ENCODE measurements at places on chromosomes 3 and 15.

- no peak for DNase-seq
Measured at GRCh38 chr3:182793663-182794454, 555 bp downstream of the ATP11B start.

DNA sequence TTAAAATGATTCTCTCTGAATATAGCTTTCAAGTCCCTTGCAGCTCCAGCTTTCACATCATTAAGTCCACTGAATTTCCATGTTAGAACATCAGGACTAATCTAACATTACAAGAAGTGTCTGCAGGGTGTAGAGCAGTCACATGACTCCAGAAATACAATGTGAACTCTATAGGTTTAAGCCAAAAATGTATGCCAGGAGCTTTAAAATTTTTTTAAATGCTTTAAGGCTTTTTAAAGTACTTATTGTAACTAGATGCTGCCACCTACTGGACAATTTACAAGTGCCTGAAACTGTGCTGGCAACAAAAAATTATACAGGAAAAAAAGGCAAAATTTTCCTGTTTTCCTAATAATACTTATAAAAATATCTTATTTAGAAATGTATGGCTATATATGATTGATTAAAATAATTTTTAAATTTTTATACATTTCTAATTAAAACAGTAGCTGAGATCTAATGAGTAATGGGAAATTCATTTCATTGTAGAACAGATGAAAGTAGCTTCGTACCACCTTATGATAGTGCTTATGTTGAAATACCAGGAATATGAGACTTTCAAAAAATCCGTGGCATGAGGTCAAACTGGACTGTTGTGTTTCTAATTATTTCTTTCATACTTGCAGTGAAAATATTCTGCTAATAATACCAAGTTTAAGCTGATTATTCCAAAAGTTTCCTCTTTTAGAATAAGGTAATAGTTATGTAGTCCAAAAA is 25.7 kb downstream of the FSIP1 start:
- DNase-seq: peak; percentile 10

- no peak for DNase-seq
Measured at GRCh38 chr3:126493739-126494138, 18.0 kb upstream of the ZXDC start.

- no peak for DNase-seq
Measured at GRCh38 chr3:14126887-14127505, 2.1 kb downstream of the TMEM43 start.

GRCh38 chr3:1515882-1516281 is 423.1 kb downstream of the CNTN6 start:
- no peak for DNase-seq

DNA sequence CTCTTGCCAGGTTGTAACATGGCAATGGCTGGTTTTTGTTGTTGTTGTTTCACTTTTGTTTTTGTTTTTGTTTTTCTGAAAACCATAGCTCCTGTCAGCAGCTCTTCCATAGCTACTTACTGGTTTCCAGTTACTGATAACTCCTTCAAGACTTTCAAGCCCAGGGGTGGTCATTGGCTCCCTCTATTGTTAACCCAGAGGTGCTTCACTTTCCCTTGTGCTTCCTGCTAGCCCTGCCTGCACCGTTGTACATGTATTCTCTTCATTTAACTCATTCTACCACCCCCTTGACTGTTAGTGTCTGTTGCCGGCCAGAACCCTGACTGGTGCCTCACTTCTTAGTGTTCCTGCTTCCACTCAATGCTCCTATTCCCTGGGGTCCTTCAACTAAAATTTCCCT is 4.2 kb upstream of the TRAT1 start:
- peak; percentile 41 for DNase-seq

DNA sequence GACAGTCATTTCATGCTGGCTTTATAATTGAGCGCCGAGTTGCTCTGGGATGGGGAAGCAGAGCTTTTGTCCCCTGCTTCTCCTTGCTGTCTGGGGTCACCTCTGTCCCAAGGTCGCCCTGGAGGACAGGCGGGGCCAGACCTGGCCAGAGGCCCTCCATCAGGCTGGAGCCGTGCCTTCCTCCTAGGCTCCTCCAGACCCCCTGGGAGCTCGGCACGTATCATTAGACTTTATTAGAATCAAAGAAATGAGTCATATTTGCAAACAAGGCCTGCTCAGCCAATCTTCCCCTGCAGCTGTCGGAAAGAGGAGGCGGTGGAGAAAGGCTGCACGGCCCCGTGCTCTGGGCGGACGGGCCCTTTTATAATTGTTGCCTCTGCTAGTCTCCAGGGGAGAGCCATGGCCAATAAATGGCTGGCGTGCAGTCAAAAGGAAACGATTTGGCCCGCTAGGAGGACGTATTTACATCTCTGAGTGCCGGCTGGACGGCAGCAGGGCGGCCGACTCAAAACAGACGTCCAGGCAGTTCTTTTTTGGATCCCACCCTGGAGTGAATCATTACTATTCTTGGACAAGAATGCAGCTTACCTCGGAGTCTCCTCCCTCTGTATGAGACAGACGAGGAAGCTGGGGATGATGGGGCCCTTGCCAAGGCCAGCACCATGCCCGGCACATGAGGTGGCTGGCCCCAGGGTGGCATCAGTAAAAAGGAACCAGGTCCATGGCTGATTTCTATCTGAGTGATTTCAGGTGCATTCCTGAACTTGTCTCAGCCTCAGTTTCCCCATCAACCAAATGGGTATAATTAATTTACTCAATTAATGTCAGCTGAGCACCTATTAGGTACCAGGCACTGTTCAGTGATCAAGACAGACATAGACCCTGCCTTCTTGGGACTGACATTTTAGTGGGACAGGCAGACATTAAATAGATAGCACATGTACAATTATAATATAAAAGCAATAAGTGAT is 50.6 kb downstream of the SLC6A6 start:
- no peak for DNase-seq

DNA sequence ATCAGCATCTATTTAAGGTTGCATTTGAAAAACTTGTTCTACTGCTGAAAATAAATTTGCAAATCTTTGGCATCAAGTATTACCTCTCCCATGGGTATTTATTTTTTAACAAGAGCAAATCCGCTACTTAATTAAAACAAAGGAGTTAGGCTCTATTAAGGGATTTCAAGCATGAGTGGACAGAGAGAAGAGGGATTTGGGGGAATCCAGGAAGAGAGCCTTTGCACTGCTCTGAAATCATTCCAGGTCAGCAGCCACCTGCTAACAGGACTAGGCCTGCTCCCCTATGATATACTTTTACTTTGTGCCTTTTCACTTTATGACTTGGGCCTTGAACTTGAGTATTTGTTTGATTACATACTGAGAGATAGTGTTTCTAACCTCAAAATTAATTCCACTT is 57.1 kb downstream of the IQCH start:
- no peak for DNase-seq
